ENCODE measurements at places on chromosomes 16 and 17.

- DNase-seq = no peak
Observed at GRCh38 chr16:28826141-28826540, 3.3 kb downstream of the ATXN2L start.

GRCh38 chr16:89949756-89950155 is 1.2 kb downstream of the DEF8 start:
- DNase-seq = peak; percentile 6

DNA sequence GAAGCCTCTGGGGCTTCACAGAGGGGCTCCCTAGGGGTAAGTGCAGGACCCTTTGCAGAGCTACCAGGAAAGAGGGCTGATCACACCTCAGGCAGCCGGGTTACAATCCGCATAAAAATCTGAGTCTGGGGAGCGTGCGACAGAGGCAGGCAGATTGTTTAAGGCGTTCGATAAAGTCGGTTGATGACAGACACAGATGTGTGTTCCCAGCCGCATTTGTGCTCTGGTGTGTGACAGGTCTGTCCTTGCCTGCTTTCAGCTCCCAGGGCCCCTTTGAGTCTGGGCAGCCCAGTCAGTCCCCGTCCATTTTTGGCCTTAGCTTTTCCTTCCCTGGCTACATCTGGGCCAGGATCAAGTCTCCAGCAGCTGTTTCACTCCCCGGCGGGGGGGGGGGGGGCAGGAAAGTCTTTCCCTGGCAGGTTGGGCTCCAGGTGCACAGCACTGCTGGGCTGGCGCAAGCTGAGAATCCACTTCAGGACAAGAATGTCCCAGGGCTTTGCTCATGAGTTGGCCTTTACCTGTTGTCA is 1.3 kb upstream of the ZACN start:
- DNase-seq = no peak

- no peak for DNase-seq
Observed at GRCh38 chr17:81898029-81898866, 3.8 kb upstream of the NPB start.

- DNase-seq = no peak
Observed at GRCh38 chr17:55269894-55270293, 5.1 kb downstream of the HLF start.

DNA sequence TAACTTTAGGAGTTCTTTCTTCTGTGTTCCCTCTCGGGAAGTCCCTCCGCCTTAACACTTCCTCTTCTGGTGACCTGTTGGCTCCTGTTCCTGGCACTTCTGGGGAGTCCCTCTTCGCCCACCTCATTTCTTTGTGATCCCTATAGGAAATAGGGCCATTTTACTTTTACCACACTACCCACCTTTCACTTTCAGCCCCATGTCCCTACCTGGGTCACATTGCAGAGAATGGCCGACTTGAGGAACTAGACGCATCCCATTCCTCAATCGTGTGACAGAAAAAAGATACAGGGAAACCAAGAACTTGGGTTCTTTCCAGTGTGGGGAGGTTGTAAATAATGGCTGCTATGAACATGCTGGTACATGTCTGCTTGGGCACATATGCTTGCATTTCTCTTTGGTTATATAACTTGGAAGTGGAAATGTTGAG is 6.6 kb downstream of the IL21R start:
- no peak for DNase-seq
